Dorsolateral prefrontal cortex (tissue), 122 donors: ENCODE measurements at places on chromosomes 12 and 14. TPM values are rescaled to one million over a fixed set of nuclear protein-coding genes. Genes with fewer than 3 reads are reported as not detected.

DNA sequence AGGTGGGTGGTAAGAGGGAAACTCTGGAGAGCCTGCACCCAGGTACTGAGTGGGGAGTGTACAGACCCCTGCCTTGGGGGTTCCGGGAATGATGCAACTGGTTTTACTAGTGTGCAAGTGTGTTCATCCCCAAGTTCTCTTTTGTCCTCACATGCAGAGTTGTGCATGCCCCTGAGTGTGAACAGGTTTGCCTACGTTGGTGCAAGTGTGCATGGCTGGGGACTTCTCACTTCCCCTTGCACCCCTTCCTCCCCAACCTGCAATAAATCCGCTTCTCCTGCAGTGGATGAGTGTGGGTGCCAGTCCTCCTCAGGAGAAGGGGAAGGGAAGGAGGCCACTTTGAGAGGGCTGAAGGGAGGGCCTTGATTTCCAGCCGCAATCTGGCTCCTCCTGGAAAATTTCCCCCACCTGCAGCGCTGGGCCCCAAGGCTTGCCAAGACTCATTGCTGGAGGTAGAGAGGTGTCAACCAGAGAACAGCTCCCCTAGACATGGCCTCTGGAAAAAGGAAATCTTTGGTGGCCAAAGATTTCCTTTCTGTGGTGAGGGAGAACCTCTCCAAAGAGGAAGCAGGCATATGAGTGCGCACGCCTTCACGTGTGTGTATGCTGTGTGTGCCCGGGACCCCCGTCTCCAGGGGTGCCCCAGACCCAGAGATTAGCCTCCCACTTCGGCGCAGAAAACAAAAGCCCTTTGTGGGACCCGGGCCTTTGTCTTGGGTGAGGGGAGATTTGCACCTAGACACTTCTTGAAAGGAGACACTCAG, 5.5 kb downstream of the AQP2 start:
- DNase-seq = no peak

DNA sequence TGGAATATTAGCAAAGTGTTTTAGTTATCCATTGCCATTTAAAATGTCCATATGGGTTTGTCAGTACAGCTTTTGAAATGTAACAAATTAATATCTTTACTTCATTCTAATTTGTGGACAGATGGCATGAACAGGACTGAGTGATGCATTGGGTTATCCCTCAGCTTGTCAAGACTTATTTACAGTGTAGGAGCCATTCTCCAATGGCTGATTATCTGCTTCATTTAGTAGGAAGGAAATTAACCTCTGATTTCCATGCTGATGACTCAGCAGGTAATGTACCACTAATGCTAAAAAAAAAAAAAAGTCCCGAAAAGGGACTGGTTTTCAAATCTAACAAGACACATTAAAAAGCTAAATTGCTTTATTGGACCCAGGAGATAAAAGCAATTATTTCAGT, 1149.0 kb upstream of the USP15 start:
- DNase-seq = no peak

Gene TNS2
- 103 TPM for total RNA-seq

Gene SLC10A1
- total RNA-seq = not detected
